GM04504 (cell line): ENCODE measurements at places on chromosomes 12 and 14.

DNA sequence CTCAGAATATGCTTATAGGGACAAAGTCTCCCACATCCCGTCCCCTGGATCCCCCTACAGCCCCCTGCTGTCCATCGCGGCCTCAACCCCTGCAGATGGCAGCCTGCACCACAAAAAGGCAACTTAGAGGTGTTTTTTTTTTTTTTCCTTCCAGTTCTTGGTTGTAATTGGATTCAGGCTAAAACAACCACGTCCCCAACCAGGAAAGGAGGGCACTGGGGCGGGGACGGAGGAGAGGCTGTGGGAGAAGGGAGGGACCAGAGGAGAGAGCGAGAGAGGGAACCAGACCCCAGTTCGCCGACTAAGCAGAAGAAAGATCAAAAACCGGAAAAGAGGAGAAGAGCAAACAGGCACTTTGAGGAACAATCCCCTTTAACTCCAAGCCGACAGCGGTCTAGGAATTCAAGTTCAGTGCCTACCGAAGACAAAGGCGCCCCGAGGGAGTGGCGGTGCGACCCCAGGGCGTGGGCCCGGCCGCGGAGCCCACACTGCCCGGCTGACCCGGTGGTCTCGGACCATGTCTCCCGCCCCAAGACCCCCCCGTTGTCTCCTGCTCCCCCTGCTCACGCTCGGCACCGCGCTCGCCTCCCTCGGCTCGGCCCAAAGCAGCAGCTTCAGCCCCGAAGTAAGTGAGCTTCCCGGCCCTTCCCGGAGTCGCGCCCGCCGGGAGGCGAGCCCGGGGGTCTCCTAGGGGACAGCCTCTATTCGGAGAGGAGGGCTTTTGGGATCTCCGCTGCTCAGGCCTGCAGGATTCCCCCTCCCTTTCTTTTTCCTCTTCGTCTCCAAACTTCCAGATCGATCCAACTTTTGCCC, at the start of gene MMP14:
Gene MMP14 (plus strand): TSS at position 285 of the 813 bp plus-strand sequence. CDS start 233 bp downstream, at position 518.
- peak; percentile 89 for DNase-seq

DNA sequence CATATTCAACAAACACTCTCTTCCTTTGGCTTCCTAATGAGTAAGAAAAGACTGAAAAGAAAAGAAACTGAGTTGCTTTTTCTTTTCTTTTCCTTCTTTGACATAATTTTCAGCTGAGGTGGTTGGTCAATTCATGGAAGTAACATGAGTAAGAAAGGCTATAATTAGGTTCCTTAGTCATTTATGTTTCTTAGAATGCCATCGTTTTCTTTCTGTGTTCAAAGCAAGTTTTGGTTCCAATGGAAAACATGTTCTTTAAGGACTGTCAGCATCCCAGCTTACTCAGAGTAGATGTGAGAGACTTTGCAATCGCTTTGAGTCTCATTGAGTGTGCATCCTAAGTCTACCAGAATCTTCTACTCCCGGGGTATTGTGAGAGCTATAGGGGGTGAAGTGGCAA, 882.4 kb downstream of the DIO2 start:
- no peak for DNase-seq

- DNase-seq, result no peak
Observed at GRCh38 chr12:69712826-69713225, 13.7 kb upstream of the BEST3 start.

GRCh38 chr14:36315159-36315853, 5.1 kb downstream of the MBIP start:
- DNase-seq, result no peak

- DNase-seq, result no peak
Observed at GRCh38 chr12:14263742-14264141, 101.7 kb upstream of the ATF7IP start.

DNA sequence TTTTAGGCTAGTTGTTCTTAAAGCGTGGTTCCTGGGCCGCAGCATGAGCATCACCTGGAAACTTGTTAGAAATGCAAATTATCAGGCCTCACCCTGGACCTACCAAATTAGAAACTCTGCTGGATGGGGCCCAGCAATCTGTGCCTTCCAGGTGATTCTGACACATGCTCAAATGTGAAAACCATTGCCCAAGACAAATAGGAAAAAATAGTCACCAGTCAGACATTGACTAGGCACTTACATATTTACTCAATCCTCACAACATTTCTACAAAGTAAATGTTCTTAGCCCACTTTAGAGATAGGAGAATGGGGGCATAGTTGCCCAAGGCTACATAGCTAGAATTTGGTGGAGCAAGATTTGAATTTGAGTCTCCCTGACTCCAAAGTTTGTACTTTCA, 3.3 kb downstream of the CELA1 start:
- no peak for DNase-seq
